ENCODE measurements at places on chromosomes 4 and X.
A peak's percentile ranks its signal among the peaks of the same experiment; 100 is the strongest.

DNA sequence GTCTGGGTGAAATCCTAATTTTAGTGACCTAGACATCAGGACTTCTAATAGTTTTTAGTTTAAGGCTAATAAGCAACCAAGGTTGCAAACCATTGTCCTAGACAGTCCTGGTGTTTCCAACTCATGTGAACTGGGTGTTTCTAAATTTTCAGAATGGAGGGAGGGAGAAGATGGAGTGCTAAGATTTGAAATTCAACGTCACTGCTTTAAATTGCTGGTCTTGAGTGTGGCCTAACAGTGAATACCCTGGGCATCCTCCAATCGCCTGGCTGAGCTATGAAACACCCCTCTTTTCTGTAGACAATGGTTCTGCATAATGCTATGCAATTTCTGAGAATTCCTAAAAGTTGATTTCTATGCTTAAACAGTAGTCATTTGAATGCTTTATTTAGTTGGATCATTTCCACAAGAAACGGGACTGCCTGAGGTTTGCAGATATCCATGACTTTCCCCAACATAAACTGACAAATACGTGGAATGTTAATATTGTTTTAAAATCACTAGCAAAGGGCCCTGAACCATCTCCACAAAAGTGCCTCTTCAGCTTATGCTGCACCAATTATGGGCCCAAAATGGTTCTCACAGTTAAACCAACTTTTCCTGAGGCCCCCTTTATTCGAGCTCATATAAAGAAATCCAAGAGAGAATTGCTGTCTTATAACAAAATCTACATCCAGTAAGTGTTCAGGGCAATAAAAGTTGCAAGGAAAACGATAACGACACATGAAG is 1.1 kb downstream of the FBXL5 start:
- DNase-seq = no peak

DNA sequence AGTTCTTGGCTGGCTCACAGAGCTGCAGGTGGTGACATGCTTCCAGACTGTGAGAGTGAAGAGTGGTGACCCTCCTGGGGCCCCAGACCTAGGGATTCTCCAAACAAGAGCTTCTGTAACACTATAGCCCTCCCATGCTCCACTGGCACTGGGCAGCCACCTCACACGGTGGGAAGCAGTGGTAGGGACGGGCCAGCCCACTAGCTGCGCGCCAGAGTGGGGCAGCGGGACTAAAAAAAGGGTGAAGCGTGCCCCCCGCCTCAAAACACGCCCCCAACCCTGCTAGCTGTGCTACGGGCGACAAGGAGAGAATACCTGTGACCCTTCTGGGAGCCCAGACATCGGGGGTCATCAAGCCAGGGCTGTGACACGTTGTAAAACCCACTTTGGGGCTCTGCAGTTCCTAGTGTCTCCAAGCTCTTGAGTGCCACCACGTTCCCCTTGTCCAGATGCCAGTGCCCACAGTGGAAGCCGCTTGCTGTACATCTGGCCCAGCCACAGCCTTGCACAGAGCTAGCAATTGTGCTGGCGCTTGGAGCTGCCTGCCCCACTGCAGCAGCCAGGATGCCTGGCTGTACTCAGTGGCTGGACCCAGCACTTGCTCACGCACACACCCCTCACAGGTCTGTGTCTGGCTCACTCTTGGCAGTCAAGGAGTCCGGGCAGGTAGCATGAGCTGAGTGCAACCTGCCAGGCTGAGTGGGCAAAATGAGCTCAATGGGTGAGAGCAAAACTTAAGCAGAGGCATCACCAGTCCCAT is 100.0 kb downstream of the DCAF12L2 start:
- no peak for DNase-seq

- no peak for DNase-seq
Measured at GRCh38 chr4:59570860-59571476, 1629.2 kb upstream of the ADGRL3 start.

GRCh38 chr4:155952501-155952901 is 1.2 kb downstream of the CTSO start:
- no peak for DNase-seq

DNA sequence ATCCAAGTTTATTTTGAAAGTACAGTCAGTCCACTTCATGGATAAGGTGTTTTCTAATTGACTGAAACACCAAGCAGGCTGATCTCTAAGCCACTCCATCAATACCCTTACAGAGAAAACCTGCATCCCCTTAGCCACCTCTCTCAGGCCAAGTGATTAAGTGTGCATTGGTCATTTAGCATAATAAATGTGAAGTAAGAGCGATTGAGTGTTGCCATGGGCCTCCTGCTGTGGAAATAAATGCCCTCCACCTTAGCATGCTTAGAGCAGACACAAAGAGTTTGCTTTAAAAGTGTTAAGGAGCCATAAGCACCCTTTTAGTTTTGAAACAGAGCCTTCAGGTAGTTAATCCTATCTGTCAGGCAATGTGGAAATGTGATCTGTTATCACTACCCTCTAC is 386.5 kb downstream of the GPAT3 start:
- no peak for DNase-seq

- DNase-seq = no peak
Measured at GRCh38 chr4:70734971-70735370, 13.2 kb downstream of the RUFY3 start.

- DNase-seq = peak; percentile 62
Measured at GRCh38 chr4:81811562-81812293, 340.0 kb upstream of the RASGEF1B start.

GRCh38 chrX:22196149-22196548 is 76.6 kb upstream of the CBLL2 start:
- DNase-seq = no peak

DNA sequence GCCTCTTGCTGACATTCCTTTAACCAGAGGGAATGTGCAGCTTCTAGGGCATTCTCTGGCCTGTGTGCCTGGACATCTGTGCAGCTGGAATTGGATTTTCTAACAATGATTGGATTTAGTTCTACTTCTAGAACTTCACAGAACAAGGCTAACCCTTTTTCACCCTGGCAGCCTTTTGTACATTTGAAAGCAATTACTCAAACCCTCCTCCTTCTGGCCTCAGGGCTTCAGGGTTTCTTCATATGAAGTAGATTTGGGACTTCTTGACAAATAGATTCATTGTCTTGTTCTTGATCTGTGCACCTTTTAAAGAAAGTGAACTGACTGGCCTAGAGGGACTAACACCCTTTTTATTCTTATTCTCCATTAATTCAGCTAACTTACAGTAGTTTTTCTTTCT is 30.1 kb downstream of the SPATA18 start:
- no peak for DNase-seq

GRCh38 chrX:34891391-34891790 is 51.2 kb upstream of the FAM47B start:
- no peak for DNase-seq

DNA sequence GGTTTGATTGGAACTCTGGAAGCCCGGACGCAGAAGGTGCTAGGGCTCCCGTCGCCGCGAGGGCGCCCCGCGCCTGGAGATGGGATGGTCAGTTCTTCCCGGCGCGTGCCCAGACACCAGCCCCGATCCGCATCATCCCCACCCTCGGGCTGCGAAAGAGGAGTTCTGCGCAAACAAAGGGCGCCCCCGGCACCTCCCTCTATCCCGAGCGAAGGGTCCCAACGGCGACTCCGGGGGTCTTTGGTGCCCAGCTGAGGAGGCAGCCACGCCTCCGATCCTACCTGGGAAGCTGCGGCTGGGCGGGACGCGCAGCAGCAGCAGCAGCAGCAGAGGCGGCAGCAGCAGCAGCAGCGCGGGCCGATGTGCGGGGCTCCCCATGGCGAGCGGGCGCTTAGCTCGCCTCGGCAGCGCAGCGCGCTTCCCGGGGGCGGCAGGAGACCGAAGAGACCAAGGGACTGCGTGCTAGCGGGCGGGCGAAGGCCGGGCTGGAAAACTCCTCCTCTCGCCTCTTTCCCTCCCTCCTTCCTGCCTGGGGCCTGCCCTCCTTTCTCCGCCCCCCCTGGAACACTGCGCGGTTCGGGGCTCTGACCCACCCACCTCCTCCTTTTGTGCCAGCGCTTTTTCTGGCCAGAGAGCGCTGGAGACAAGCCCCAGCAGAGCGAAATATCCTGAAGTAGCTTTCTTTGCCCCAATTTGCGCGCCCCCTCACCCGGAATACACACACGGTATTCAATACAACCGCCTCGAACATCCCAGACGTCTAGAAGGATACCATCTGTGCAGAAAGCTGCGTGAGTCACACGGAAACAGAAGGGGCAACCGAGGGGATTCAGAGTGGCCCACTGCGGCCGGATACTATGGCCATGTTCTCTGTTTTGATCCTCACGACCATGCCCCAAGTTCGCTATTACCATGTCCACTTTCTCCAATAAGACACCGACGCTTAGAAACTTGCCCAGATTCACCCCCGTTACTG is at the start of gene SRPX:
TSS of gene SRPX (minus strand) at position 457 of the 976 bp plus-strand sequence. CDS start at position 378, 79 bp downstream.
- no peak for DNase-seq

DNA sequence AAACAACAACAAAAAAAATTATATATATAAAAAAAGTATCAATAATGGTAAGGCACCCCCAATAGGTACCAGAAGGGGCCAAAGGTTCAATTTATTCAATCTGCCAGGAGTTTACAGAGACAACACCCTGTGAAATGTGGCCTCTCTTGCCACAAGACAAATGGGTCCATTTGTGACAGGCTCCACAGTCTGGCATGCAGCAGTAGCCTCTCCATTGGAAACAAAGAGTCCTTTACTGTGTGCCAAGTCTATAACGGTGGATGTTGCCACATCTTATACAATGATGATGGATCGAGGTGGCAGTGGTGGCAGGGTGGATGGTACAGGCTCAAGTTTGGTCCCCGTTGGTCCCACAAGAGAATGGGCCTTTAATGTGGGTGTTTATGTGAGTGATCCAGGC is 70.1 kb upstream of the SH3RF1 start:
- no peak for DNase-seq

DNA sequence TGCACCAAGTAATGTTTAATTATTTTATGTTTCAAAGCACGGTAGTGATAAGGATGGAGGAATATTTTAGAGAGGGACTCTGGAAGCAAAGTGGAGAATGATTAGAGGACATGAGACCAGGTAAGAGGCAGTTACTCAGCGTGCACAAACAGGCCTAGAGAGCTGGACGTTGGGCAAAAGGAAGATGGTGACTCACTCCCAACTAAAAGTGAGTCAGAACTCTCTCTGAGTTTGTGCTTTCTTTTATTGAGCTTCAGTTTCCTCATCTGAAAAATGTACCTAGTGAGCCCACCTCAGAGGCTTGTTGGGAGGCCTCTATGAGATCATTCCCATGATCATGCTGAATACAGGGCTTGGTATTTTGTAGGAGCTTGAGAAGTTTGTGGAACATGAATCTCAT is 1.6 kb upstream of the ZC4H2 start:
- no peak for DNase-seq

GRCh38 chr4:108094131-108094530 is 74.6 kb downstream of the LEF1 start:
- no peak for DNase-seq

GRCh38 chrX:48548871-48549270 is 9.4 kb downstream of the TBC1D25 start:
- DNase-seq = no peak

DNA sequence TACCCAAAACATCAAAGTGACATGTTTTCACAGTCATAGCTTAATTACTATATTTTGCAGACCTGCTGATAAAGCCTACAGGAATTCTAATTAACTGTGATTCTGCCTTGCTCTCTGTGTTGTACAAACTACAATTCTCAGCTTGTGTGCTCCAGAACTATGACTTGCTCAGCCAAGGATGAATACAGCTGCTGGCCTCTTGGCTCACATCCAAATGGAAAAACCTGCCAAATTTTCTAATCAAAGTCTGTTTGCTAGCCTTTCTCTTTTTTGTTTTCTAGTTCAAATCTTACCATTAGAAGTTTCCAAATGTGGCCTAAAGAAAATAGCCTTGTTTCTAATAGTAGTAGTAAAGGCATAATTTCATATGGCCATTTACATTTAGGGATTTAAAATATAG is 1176.8 kb downstream of the FAM133A start:
- no peak for DNase-seq

- no peak for DNase-seq
Measured at GRCh38 chr4:7955393-7955792, 15.7 kb upstream of the AFAP1 start.

- no peak for DNase-seq
Measured at GRCh38 chr4:86935853-86936733, 1.3 kb downstream of the AFF1 start.

DNA sequence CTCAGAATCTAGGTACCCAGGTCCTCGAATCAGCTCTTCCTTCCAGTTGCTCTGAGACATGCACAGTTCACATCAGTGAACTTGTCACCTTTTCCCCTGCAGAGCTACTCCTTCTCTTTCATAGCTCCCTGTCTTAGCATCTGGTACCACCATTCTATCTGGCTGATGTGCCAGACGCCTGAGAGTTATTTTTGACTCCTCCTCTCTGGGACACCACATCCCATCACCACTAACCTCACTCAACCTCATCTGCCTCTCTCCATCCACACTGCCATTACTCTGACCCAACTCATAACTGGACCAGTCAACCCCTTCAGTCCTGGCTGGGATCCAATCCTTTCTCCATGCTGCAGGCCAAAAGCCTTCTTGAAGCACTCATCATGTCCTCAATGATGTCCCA is 44.5 kb downstream of the SLC2A9 start:
- DNase-seq = no peak

DNA sequence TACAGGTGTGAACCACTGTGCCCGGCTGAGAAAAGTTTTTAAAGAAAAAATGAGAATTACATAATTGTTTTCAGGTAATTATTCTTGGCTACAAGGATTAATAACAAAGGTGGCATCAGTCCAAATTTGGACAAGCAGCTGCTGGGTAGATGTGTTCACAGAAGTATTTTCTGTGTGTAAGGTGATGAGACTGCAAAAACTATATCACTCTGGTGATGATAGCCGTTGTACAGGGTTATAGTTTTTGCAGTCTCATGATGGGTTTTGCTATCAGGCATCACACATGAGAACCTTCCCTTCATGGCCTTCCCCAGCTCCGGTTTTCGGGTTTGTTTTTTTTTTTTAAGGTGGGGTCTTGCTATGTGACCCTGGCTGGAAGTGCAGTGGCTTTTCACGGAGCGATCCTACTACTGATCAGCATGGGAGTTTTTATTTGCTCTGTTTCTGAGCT is 5.1 kb upstream of the SLC10A3 start:
- no peak for DNase-seq

- DNase-seq = no peak
Measured at GRCh38 chr4:146916479-146917076, 29.1 kb downstream of the TTC29 start.

DNA sequence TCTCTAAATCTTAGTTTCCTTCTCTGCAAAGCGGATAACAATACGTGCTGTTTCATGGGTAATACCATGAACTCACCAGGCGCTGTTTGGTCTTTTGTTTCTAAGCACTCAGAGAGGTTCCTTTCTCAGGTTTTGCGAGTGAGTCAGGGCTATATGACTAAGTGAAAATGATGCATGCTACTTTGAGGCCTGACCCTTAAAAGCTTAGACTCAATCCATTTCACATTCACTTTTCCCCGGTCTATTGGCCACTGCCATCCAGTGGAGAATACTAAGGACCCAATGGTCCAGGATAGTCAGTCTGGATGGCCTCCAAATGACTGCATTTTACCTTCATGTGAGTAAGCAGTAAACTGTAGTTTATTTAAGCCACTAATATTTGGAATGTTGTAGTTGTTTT is 400.8 kb upstream of the SLIT2 start:
- DNase-seq = no peak

Measured in NCI-H1436 treated with DMSO at 0.1 percent for 48 hours (cell line).